IMR-90 (cell line): ENCODE measurements at places on chromosomes 3 and 15.

DNA sequence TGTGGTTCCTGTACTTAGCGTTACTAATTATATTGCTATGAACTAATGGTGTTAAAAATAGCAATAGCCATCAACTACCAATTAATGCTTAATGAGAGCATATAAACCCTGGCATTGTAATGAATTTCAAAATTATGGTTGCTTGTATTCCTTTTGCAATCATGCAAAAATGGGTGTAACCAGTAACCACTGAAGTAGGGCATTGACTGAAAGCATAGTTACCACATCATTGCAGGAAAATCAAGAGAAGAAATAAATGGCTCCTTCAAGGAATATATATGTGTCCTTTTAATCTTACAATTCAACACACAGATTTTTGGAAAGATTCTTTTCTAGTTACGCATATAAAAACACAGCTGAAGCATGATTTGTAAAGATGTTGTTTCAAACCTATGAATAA is 328.3 kb upstream of the AGTR1 start:
- DNase-seq, result no peak

GRCh38 chr3:125280668-125281361 is 68.3 kb upstream of the SLC12A8 start:
- DNase-seq, result peak; percentile 49

DNA sequence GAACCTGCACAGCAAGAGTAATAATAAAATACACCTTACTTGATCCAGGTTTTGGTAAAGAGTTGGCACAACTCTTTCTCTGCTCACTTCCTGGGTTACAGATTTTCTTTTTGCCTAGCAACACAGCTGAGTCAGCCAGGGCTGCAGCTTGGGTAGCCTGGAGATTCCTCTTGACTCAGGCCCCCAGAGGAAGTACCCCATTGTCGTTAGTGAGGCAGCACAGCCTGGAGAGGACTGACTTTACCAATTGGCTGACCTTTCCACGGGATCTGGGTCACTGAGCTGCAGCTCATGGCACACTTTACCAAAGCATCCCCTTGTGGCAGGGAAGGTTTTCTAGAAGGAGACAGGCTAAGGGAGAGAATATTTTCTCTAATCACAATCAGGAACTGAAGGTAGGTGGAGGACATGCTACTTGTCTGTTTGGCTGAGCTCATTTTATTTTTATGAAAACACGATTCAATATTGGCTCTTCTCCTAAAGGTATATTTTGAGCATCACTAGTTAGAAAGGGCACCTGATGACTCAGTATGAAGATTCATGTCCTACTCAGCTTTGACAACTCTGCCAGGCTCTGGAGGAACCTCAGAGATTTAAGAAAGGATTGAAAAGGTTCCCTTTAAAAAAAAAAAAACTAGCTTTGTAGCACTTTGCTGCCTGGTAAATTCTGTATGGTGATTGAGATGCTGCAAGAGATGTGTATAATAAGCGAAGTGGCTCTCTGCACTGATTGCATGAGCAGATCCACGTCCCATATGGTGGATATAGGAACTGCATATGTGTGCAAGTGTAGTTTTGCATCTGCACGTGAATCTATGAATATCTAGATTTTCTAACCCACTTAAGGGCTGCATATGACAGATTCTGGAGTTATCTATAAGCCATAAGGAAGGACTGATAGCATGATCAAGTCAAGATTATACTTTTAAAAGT is 124.8 kb downstream of the CHDH start:
- peak; percentile 5 for DNase-seq

- no peak for DNase-seq
Measured at GRCh38 chr3:39260318-39260717, 19.5 kb downstream of the CX3CR1 start.

DNA sequence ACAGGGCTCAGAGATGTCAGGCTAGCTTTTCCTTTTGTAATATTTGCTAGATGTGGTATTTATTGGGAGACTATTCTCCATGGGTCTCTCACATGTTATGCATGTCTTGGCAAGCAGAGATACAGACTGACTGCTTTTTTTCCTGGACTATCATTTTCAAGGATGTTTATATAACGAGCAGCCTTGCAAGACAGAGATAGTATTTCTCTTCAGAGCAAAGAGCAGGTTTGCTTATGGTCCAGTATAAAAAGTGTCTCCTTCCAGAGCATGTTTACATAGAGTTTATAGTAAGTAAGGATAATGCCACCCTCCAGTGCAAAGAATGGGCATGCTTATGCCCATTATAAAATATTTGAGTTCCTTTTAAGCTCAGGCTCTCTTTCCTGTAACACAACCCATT is 24.6 kb downstream of the GTF2E1 start:
- DNase-seq, result peak; percentile 74

- DNase-seq, result no peak
Measured at GRCh38 chr3:177604181-177604580, 406.9 kb upstream of the TBL1XR1 start.

DNA sequence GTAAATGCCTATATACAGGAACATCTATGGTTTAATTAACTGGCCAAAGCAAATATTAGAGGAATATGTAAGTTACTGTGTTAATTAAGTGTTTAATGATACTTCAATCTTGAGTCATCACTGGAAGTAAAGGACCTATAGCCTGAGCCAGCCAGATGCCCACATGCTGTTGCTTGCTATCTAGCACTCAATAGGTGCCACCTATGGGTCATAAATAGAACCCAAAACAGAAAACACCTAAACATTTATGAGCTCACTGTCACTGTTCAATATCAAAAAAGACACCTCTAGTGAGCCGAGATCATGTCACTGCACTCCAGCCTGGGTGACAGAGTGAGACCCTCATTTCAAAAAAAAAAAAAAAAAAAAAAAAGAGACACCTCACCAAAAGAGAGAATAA is 48.4 kb upstream of the IP6K2 start:
- no peak for DNase-seq

- no peak for DNase-seq
Measured at GRCh38 chr15:68447209-68447608, 15.2 kb upstream of the ITGA11 start.
